ENCODE measurements at places on chromosomes 3 and 15.

GRCh38 chr15:58391088-58391487, 40.7 kb upstream of the LIPC start:
- DNase-seq: no peak

GRCh38 chr15:67059127-67059553, 6.3 kb upstream of the SMAD3 start:
- no peak for DNase-seq

GRCh38 chr15:73331991-73332925, 36.5 kb downstream of the HCN4 start:
- no peak for DNase-seq

DNA sequence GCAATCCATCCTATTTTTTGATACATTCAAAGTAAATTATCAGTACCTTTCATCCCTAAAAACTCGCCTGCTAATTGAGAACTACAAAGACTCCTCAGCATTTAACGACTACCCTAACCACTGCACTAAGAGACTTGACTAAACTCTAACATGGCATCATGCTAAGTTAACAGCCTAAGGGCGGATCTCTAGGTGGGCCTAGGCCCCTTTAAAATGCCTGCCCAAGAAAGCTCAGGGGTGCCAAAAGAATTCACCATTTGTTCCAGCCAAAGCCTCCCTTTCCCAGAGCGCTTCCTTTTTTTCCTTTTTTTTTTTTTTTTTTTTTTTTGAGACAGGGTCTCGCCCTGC, 568 bp upstream of the NEK4 start:
- no peak for DNase-seq

- no peak for DNase-seq
Observed at GRCh38 chr3:5479229-5479799, 291.8 kb downstream of the EDEM1 start.

- no peak for DNase-seq
Observed at GRCh38 chr3:9448643-9449042, 51.2 kb downstream of the SETD5 start.

GRCh38 chr3:29515451-29515850, 234.6 kb downstream of the RBMS3 start:
- DNase-seq: no peak

DNA sequence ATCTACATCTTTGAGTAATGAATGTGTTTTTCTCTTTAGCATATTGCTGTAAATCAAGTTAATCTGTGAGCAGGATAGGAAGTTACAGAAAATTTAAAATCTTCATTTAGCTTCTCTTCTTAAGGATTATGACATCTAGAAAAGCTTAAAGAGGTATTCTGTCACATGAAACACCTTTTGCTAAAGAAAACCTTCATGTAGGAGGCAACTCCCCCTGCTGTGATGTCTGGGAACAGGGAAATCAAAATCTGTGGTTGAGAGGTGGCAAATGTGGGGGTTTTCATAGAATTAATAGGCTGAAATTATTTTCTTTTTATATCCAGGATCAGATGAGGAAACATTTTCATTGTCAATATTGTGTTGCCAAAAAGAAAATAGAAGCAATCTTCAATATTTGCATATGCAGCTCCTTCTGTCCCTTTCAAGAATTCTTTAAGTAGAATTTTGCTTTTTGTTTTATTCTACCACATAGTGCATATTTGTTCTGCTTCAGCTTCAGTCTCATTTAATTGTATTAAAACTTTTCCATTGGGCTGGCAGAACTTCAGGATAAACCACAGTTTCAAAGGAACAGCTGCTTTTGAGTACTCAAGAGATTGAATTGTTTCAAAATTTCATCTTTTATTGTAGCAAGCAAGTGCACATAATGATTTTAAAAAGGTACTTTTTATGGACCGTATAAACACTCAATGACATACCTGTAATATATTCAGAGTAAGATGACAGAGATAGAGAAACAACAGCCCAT, 128.4 kb downstream of the RAP2B start:
- DNase-seq: no peak

DNA sequence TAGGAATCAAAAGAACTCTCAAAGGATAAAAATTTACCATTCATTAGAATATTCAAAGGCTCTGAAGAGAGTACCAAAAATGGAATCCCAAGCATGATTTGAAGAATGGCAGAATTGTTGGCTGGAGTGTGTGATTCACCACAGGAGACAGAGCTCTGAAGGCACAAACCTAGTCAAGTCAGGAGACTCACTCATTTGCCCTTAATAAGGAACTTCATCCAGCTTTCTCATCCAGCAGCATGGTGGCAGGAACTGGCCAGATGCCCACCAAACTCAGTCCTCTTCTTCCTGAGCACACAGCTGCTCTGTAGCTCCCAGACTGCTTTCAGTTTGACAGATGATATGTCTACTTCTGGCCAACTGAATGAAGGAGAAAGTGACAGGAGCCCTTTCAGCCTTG, 16.5 kb upstream of the HEG1 start:
- DNase-seq: no peak

GRCh38 chr3:66348704-66349103, 127.9 kb downstream of the SLC25A26 start:
- no peak for DNase-seq

DNA sequence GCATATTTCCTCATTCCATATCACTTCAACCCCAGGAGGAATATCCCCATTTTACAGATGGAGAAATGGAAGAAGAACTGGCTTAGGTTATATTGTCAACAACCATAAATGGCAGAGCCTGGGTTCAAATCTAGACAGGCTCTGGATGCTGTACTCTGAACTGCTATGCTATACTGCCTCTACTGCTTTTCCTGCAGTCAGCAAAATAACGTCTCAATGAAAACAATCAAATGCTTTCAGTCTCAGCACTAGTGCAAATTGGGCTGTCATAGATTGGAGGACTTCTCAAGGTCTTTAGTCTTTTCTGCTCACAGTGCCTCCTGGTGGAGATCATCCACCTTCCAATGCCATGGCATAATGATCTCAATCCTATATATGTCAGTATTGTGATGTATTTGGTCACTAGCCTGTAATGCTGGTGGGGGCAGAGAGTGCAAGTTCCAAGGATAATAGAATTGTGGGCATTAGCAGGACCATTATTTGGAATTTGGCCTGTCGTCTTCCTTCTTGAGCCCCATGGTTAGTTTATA, 285.0 kb downstream of the CLSTN2 start:
- no peak for DNase-seq

GRCh38 chr15:31156226-31156625, 54.7 kb upstream of the TRPM1 start:
- no peak for DNase-seq

DNA sequence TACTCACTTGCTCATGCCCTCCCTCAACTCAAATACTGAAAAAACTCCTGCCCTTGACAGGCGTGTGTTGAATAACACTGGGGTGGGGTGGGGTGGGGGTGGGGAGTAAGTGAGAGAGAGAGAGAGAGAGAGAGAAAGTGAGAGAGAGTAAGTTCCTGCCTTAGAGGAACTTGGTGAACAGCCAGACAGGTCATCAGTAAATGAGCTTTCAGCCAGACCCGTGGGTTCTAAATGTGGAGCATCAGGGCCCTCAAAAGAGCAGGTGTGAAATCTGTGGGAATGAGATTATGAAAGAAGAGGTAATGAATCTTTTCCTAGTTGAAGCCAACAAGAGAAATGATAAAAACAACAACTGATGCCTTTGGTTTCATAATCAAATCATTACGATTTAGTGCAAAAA, 134.4 kb upstream of the FAM3D start:
- DNase-seq: no peak

DNA sequence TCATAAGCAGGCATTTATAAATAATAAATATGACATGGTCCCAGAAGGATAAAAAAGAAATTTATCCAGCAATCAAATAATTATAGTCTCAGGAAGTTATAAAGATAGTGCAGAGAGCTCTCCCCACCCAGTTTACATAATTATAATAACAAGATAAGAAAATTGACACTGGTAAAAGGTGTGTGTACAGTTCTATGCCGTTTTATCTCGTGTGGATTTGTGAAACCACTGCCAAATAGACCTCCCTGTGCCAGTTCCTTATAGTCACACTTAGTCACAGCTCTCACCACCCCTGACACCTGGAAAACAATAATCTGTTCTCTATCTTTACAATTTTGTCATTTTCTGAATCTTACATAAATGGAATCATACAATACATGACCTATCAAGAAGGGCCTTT, 320.1 kb downstream of the KBTBD8 start:
- DNase-seq: no peak

DNA sequence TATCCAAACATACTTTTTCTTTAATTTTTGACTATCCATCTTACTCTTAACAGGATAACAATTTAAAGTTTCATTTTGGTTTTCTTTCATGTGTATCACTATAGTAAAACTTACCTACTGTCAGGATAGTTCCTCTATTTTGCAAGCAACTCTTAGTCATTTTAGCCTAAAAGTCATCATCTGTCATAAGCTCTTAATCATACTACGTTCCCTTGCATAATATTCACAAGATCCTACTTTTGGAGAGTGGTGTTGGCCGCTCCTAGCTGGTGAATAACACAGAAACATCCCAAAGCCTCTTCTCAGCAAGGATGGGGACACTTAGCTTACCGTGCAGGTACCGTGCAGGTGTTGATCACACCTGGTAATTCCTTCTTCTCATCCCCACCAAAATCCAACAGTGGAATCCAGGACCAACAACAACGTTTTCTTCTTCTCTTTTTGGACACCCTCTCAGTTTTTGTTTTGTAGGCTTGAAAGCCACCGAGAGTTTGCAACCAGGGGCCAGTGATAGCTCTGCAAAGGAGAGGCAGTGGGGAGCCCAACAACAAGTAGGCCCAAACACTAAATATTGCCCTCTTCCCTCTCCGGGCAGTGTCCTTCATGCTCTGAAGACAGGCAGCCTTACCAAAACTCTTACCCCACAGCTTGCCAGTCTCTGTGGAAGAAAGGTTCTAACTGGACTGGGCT, 433 bp downstream of the FILIP1L start:
- no peak for DNase-seq

GRCh38 chr15:88266170-88266569, 9.6 kb upstream of the NTRK3 start:
- DNase-seq: no peak

GRCh38 chr3:145006271-145006670, 1034.6 kb downstream of the DIPK2A start:
- no peak for DNase-seq

DNA sequence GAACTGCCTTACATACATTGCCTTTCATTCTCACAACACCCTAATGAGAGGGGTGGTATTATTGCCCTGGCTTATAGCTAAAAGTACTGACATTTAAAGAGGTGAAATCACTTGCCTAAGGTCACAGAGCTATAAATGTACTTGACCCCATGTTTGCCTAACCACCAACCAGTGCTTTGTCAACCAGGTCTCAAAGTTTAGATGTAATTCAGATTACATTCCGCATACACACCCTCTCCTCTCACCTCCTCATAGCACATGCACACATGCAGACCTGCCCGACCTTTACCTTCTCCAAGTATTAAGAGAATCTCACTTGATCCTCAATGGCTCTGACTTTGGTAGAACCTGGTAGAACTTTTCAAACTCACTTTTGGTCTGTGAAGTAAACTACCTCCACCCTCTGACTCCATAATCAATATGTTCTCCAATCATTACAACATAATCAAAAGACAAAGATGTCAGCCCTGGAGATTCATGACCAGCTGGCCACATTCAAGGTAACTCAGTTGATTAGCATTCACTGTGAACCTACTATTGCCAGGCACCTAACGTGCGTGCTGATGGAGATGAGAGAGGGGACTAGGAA, 63.2 kb upstream of the HES1 start:
- no peak for DNase-seq
